ENCODE measurements at places on chromosomes 2 and 18.
A peak's percentile ranks its signal among the peaks of the same experiment; 100 is the strongest.

DNA sequence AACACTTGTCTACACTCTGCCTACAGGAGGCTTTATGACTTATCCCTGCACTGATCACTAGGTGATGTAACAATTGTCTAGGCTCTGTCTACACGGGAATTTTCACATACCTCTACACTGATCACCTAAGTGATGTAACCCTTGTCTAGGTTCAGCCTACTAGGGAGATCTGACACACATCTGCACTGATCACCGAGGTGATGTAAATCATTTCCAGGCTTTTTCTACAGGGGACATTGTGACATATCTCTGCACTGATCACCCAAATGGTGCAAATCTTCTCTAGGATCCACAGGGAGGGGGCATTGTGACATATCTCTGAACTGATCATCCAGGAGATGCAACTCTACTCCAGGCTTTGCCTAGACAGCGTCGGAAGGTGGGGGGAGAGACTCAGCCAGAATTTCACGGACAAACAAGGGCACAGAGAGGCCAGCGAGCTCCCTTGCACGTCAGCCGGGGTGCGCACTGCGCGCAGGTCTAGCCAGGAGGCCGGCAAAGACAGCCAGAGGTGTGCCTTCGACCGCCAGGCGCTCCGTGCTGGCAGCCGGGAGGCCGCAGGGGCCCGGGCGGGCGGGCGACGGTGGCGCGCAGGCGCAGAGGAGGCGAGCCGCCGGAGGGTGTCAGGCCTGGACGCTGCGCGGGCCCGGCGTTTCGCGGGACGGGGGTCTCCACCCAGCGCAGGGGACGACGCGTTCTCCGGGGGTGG lies 46.9 kb upstream of the USP14 start:
- DNase-seq: peak; percentile 86

- no peak for DNase-seq
Measured at GRCh38 chr18:26893996-26894395, 28.5 kb upstream of the AQP4 start.

DNA sequence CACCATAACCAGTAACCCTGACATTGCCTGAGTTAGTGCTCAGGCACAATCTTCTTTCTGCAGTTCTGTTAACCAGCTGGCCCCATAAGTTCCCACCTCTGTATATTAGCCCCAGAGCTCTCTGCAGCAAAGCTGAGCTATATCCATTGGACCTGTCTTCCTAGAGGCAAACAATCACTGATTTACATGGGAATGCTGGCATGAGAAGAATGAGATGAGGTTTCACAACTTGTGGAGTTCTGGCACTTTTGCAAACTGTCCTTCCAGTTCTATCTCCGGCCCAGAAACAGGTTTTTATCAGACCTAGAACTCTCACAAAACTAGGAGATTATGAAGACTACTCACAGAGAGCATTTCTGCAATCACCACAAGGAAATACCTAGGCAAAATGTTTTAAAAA lies 7.9 kb upstream of the CCBE1 start:
- no peak for DNase-seq

GRCh38 chr2:192267484-192267883 lies 72.8 kb upstream of the TMEFF2 start:
- no peak for DNase-seq

GRCh38 chr2:41329040-41329439 lies 718.8 kb upstream of the PKDCC start:
- DNase-seq: no peak

DNA sequence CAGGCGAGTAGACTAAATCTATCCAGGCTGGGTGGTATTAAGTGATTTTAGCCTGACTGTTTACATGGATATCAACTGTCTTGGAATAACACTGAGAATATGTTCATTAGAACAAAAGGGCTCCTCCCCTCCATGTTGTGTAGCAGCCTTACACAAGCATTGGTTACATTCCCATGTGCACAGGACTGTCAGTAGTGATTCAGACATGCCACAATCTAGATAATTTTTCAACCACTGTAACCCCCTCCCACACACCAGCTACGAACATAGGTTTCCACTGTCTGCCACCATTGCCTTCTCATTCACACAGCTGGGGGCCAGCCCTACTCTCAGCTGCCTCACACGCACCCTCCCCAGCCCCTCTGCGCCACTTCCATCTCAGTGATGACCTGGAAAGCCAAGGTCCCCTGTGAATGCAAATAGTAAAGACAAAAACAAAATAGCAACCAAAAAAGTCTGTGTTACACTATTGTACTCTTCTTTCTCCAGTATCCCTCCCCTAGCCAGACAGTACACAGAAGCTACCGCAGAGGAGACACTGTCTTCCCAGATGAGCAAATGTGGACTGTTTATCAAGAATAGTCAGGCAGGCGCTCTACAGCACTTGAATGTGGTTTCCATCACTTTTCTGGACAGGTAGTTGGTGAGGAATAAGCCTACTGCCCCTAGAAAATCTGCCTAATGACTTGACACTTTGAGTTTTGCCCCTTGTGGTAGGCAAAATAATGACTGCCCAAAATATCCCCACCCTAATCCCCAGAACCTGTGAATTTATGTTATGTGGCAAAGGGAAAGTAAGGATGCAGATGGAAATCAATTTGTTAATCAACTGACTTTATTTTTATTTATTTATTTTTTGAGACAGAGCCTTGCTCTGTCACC lies 27.9 kb upstream of the TYMS start:
- no peak for DNase-seq

GRCh38 chr2:66814916-66815315 lies 380.0 kb downstream of the MEIS1 start:
- no peak for DNase-seq

GRCh38 chr2:15764683-15765011 lies 173.0 kb downstream of the DDX1 start:
- DNase-seq: no peak

- no peak for DNase-seq
Measured at GRCh38 chr2:14867853-14868252, 235.3 kb downstream of the LRATD1 start.

GRCh38 chr2:142983174-142983573 lies 105.7 kb downstream of the KYNU start:
- no peak for DNase-seq

- DNase-seq: no peak
Measured at GRCh38 chr2:217853961-217854360, 148.8 kb downstream of the TNS1 start.

- no peak for DNase-seq
Measured at GRCh38 chr18:23596183-23596582, 9.9 kb upstream of the NPC1 start.

GRCh38 chr18:72999971-73000607 lies 132.3 kb upstream of the NETO1 start:
- no peak for DNase-seq

GRCh38 chr2:236512902-236513435 lies 56.7 kb upstream of the ACKR3 start:
- DNase-seq: peak; percentile 71

All from GM13976 (cell line).